ENCODE measurements at places on chromosomes 2 and 18.

DNA sequence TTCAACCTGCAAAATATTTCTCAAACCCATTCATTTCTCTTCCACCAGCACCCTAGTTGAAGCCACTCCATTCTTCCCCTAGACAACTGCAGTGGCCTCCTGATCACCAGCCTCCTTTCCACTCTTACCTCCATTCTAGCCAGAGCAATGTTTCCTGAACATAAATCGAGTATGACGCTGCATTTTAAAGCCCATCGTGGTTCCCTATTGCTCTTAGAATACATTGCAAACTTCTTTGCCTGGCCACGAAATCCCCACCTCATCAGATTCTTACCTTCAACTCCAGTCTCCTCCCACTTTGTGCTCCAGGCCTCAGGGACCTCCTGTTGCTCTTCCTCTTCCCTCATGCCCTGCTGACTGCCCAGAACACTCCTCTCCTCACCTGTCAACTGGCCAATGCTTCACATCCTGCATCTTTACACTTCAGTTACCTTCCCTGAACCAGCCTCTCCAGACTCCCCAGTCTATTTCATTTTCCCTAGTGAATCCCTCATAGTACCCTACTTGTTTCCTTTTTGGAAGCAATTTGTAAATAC, 176.5 kb upstream of the CTAGE1 start:
- DNase-seq: no peak

DNA sequence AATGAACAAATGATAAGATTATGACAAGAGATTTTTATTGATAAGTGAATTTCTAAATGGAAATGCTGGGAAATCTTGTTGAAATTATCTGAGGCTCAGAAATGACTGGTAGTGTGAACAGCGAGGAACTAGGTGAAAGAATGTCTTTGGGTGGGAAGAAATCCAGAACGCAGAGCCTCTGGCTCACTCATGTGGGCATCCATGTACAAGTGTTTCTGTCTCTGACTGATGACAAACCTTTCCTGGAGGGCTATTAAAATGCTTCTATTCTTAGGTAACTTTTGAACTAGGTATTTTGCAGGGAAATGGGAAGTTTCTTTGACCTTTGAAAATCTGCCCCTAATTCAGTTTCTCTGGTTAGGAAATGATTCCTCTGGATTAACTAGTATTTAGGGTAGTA, 598.6 kb downstream of the SLC4A3 start:
- DNase-seq: peak; percentile 10

- peak; percentile 82 for DNase-seq
Observed at GRCh38 chr2:70357684-70358071, 55.8 kb upstream of the FAM136A start.

GRCh38 chr2:13504808-13505207, 788.1 kb downstream of the TRIB2 start:
- DNase-seq: no peak

DNA sequence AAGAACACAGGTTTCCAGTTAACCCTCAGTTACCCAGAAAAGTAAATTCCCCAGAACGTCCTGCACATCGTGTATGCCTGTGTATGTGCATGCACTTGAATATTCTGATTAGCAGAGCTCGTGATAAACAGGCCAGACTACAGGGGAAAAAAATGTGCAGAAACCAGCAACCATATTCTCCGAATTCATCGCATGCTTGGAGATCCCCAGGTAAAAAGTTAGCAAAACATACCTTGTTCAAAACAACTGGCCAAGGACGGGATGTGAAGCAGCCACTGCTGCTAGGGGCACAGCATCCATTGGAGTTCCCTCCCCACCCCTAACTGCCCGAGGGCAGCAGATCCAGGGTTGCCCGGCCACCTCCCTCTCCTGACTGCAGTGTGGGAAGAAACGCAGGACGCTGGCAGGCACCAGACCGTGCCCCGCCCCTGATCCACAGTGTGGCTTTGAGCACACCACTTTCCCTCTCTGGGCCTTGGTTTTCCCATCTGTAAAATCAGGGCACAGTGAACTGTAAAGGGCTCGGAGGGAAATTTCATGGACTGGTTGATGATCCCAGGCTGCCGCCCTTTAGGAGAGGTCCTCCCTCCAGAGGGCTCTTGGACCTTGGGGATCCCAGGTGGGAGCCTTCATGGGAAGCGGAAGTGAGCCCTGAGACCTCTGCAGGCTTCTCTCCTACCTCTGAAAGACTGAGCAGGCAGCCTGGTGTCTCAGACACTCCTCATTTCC, 11.9 kb upstream of the ARID5A start:
- no peak for DNase-seq

DNA sequence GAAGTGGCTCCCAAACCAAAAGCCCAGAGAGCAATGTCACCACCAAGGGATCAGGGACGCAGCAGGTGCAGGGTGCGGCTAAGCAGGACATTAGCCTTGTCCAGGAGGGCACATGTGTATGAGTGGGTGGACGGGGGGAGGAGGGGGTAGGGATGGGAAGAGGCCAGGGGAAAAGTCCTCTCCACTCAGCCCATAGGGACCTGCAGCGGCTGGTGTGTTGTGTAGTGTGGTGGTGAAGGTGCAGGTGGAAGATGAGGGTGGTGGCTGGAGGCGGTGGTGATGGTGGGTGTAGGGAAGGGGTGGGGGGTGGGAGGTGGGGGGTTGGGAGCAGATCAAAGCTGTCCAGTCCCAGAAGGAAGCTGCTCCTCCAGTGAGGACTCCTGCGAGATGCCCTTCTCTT, 3.7 kb downstream of the C2orf81 start:
- DNase-seq: no peak

DNA sequence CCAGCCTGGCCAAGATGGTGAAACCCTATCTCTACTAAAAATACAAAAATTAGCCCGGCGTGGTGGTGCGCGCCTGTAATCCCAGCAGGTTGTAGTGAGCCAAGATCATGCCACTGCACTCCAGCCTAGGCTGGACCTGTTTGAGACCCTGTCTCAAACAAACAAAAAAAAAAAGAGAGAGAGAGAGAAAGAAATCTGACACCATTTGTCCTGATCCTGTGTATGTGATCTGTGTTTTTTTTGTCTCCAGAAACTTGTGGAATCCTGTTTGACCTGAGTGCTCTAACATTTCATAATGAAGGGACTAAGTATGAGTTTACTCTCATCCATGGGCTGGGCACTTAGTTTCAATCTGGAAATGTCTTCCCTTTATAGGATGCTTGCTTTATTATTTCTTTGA, 6.4 kb upstream of the ITPRIPL1 start:
- DNase-seq: no peak

DNA sequence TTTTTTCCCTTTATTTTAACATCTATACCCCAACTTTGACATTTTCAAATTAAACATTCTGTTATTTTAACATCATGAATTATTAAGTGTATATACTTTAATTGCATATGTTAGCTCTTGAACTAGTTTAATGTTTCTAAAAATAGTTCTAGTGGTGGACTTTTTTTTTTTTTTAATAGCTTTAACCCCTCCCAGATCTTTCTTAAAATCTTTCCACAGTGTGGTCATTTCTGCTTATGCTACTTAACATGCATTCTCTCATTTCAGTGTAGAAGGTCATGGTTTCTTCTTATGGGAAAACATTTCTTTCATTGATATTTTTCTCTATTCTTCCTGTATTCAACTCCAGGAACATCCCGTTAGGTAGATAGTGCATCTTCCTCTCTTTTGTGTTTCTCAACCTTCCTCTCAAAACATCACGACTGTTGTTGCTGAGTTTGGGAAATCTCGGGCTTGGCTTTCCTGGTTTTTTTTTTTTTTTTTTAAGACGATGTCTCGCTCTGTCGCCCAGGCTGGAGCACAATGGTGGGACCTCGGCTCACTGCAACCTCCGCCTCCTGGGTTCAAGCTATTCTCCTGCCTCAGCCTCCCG, 849 bp upstream of the TMEM18 start:
- peak; percentile 48 for DNase-seq

GRCh38 chr2:75605770-75606529, 40.6 kb upstream of the MRPL19 start:
- DNase-seq: peak; percentile 99

- DNase-seq: no peak
Observed at GRCh38 chr2:99027856-99028255, 91.8 kb upstream of the CRACDL start.

All from GM23248 (cell line).